GM18507 (cell line): ENCODE measurements at places on chromosomes 12 and 14.
A peak's percentile ranks its signal among the peaks of the same experiment; 100 is the strongest.

DNA sequence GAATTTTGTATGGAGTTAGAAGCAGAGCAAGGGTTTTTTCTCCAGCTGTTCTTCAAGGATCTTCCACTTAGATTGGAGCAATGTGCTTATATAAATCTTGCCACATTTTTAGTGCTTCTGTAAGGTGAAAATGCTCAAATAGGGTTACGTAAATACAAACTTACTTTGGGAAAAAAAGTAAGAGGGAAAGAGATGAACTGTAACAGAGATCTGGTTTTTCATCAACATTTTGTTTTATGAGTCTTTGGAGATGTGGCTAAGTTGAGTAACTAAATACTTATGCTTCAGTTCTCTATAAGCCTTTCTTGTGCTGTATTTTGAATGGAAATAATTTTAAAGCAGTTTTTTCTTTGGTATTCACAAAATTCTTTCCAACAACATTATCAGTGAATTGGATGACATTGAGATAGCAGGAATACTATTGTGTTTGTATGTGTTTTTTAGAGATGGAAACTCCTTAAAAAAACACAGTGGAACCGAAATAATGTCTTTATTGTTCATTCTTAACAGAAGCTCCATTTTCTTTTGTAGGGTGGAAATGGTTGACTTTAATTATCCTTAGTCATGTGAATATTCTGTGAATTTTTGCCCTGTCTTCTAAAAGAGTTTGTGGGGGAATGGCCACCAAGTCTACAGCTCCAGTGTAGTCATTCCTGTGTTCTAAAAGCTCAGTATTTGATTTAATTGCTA is 45.7 kb downstream of the NPAS3 start:
- no peak for DNase-seq

- no peak for DNase-seq
Observed at GRCh38 chr14:92945544-92945943, 22.6 kb downstream of the CHGA start.

DNA sequence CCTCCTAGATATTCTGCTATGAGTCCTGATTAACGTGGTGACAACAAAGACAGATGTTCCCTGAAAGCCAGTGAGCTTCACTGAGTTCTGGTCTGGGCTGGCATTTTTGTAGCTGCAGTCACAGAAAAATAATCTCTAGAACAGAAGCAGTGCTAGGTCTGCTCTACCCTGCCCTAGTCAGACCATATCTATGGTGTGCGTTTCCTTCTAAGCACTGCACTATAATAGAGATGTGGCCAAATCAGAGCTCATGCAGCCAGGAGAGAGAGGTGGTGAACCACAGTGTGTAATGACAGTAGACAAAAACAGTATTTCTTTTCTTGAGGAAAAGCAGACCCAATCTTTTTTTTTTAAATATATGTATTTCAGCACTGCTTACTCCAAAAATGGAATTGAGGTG is 76.3 kb downstream of the CMAS start:
- no peak for DNase-seq

DNA sequence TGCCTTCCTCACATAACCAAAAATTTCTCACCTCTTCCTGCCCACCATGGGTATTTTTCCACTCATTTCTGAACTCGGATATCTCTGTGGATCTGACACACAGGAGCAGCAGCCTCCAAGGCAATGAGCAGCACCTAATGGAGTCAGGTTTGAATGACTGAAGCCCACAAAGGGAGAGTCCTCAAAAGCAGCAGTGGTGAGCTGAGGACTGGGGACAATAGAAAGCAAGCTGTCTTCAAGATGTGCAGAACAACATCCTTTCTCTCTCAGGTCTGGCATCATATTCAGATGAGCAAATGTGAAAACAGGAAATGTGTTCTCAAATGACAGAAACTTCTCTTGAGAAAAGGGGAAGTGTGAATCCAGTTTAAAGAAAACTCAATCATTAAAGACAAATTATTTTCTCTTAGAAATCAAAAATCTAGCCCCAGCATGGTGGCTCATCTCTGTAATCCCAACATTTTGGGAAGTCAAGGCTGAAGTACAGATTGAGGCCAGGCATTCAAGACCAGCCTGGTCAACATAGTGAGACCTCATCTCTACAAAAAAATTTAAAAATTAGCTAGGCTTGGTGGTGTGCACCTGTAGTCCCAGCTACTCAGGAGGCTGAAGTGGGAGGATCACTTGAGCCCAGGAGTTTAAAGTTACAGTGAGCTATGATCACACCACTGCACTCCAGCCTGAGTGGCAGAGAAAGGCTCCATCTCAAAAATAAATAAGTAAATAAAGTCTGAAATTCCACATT is 54.2 kb downstream of the C12orf42 start:
- peak; percentile 45 for DNase-seq

DNA sequence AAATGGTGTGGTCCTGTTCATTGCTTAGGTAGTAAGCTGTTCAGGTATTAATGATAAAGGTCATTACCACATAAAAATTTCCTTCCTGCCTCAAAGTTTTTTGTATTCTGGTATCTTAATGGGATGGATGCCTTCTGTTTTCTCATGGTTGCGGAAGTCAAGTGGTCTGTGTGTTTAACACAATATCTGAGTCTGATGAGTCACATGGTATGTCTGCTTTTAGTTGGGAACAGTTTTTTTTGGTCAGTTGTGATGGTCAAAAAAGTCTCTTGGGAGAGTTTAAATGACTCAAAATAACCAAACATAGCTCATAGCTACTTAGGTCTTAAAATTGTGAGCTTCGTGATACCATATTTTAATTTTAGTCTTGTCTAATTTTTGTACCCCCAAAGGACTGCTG is 40.7 kb downstream of the STK38L start:
- peak; percentile 25 for DNase-seq

DNA sequence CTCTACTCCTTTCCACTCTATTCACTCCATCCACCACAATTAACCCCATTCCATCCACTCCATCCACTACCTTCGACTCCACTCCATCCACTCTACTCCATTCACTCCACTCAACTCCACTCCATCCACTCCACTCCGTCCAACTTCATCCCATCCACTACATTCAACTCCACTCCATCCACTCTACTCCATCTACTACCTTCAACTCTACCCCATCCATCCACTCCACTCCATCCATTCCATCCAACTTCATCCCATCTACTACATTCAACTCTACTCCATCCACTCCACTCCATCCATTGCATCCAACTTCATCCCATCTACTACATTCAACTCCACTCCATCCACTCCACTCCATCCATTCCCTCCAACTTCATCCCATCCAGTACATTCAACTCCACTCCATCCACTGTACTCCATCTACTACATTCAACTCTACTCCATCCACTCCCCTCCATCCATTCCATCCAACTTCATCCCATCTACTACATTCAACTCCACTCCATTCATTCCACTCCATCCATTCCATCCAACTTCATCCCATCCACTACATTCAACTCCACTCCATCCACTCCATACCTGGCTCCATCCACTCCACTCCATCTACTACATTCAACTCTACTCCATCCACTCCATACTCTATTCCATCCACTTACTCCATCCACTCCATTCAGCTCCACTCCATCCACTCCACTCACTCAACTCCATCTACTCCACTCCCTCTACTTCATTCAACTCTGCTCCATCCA is 16.4 kb downstream of the HNF1A start:
- no peak for DNase-seq
